ENCODE measurements at places on chromosomes 7 and 10.

DNA sequence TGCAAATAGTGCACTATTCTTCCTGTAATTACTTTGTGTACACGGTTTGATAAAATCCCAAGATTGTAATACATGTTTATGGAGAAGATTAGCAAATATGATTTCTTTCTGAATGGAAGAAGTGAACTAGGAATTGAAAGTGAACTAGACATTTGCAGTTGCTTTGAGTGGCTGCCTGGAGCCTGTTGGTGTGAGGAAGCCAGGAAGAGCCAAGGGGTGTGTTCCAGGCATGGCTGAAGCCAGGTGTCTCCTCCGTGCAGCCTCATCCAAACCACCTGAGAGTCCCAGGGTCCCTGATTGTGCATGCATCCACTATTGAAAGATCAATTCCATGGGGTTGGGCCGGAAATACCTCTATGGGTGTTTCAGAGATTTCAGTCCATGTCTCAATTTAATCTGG is 253.1 kb upstream of the SHH start:
- DNase-seq = no peak

DNA sequence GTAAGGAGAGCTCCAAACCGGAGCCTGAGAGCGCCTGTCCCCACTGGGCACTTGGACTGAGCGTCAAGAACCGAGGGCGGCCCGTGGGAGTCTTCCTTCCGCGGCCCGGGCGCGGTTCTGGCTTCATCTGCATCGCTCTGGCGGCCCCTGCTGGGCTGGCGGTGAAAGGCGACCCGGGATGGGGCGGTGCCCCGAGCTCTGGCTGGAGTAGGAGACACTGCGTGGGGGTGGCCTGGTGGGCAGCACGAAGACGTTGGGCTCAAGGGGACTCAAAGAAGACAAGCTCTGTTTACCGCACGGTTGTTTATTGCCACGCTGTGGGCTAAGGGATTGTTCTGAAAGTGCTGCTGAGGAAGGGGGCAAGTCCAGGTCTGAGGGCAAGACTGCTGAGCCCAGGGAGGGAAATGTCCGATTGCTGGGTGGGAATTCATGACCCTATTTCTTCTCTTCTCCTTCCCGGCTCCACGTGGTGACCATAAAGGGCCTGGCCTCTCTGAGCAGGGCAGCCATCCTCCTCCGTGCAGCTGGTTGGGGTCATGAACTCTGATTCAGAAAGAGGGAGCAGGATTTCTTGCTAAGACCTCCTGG is 29.8 kb downstream of the PLAU start:
- DNase-seq = peak; percentile 88

GRCh38 chr10:126598009-126598408 is 72.5 kb downstream of the C10orf90 start:
- DNase-seq = no peak

- DNase-seq = no peak
Observed at GRCh38 chr10:125709553-125710474, 9.7 kb upstream of the EDRF1 start.

DNA sequence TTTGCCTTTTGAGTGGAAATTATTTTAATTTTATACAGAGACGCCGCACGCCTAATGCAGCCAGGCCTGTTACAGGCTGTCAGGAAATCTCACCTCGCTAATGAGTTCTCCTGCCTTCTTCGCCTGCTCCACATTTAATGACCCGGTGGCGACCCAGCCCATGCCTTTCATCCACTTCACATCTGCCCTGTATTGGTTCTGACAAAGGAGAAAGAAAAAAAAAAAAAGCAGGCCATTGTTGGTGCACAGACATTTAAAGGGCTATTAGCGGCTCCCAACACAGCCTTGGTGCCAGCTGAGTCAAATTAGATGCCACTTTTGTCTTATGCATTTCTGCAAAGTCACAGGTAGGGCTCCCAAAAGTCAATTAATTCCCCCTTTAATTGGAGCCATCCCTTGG is 43.3 kb downstream of the NRAP start:
- DNase-seq = no peak

GRCh38 chr7:100951888-100952560 is 2.7 kb downstream of the MUC3A start:
- DNase-seq = no peak

- no peak for DNase-seq
Observed at GRCh38 chr7:4837041-4837802, 24.6 kb downstream of the PAPOLB start.

DNA sequence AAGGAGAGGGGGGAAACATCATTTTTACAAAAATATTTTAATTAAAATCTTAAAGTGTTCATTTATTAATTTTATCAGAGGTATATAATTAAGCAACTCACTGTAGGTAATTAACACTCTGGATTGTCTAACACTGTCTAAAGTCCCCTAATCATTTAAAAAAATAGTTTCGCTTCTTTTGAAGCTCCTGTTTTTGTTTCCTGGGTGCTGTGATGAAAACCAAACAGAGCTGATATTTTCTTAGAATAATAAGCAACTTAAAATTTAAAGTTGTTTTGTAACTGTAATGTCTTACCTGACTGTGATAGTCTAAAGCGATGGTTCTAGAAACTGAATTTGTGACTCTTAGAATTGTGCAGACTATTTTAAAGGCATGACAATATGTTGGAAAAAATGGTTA is 961.0 kb downstream of the GATA3 start:
- DNase-seq = no peak

Data from activated CD8-positive, alpha-beta memory T cell treated with anti-CD3 and anti-CD28 coated beads, Interleukin-2, amount 50 U/mL, for 4 hours (primary cell).